ENCODE measurements at places on chromosomes 1 and 21.

- no peak for DNase-seq
These were observed 22.3 kb downstream of the AGT start for GRCh38 chr1:230691615-230692014.

GRCh38 chr1:62746086-62746808, 37.7 kb upstream of the ATG4C start:
- DNase-seq: no peak

DNA sequence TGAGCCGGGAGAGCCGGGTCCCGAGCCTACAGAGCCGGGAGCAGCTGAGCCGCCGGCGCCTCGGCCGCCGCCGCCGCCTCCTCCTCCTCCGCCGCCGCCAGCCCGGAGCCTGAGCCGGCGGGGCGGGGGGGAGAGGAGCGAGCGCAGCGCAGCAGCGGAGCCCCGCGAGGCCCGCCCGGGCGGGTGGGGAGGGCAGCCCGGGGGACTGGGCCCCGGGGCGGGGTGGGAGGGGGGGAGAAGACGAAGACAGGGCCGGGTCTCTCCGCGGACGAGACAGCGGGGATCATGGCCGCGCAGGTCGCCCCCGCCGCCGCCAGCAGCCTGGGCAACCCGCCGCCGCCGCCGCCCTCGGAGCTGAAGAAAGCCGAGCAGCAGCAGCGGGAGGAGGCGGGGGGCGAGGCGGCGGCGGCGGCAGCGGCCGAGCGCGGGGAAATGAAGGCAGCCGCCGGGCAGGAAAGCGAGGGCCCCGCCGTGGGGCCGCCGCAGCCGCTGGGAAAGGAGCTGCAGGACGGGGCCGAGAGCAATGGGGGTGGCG, 371 bp downstream of the ARID1A start:
- no peak for DNase-seq

DNA sequence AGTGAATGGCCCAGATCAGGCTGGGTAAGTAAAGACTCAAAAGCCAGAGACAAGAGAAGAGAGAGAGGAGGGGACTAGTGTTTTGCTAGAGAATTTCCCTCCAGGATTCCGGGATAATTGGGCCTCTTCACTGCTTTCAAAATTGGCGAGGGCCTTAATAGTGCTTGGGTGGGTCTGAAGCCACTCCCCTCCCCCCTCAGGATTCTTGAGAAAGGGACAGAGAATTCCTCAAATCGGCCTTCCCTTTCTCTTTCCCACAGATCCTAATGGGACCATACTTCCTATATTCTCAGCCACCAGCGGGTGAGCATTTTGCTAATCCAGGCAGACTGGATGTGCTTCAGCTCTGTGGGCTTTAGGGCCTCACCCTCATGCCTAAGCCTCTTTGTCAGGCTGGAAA, 11.9 kb downstream of the SFN start:
- DNase-seq: no peak

DNA sequence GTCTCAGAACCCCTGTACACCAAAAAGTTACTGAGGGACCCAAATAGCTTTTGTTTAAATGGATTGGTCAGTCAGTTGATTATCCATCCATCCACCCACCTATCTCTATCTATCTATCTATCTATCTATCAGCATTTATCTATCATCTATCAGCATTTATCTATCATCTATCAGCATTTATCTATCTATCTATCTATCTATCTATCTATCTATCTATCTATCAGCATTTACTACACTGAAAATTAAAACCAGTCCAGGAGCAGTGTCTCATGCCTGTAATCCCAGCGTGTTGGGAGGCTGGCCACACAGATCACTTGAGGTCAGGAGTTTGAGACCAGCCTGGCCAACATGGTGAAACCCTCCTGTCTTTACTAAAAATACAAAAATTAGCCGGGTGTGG, 47.1 kb downstream of the CLSTN1 start:
- DNase-seq: no peak

DNA sequence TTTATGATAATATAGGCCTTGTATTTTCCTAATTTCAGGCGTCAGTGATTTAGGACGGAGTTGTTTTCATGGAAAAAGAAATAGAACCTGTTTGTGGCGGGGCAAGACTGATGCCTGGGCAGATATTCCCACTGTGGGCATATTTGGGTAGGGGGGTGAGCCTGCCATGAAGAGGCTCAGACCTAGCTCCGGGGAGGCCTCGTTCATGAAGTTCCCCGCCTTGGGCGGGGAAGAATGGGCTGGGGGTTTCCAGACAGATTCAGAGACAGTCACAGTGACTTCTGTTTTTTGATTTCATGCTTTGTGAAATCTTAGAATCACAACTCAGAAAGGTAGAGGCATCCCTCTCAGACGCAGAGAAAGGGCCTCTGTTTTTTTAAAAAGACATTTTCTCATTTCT, 36.1 kb downstream of the RUNX3 start:
- no peak for DNase-seq

DNA sequence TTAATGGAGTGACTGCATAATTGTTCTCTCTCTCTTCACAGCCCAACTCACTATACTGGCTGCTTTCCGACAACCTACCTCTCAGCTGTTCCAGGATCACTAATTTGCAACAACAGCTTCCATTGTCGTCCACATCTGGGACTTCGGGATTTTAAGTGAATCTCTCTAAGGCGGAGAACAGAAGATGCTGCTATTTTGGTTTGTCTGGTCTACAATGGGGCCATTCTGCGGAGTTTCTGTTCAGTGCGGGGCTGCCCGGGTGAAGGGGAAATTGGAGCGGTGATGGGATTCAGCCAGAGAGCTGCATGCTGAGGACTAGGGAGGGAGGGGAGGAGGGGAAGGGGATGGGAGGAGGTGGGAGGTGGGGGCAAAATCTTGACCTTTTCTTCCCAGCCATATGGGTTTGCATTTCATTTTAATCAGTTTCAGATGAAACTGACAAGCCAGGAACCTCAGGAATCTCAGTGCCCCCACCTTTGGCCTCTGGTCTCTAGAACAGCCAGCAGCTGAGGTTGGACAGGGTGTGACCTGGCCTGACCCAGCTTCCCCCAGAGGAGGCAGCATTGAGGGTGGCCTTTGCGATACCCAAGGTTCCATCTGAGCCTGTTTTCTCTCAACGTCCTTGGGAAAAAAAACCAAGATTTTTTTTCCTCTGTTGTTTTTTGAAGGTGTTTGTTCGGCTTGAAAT, 6.9 kb upstream of the SRP9 start:
- no peak for DNase-seq

DNA sequence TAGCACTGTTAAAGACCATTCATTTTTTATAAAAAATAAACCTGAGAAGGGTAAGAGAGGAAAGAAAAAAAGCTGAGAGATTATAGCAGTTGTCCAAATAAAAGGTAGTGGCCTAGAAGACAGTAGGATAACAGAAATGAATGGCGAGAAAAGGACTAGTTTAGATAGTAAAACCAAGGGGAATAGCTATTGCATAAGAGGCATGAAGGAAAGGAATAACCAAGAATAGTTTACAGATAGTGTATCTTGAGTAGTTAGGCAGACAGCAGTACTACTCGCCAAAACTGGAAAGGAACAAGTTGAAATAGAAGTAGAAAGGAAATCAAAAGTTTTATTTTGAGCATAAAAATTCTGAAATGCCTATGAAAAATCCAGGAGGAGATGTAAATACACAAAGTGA, 70.5 kb downstream of the EIF4G3 start:
- DNase-seq: no peak

Data from activated naive CD4-positive, alpha-beta T cell (primary cell).